DMS53 (cell line): ENCODE measurements at places on chromosomes 5 and 9.

DNA sequence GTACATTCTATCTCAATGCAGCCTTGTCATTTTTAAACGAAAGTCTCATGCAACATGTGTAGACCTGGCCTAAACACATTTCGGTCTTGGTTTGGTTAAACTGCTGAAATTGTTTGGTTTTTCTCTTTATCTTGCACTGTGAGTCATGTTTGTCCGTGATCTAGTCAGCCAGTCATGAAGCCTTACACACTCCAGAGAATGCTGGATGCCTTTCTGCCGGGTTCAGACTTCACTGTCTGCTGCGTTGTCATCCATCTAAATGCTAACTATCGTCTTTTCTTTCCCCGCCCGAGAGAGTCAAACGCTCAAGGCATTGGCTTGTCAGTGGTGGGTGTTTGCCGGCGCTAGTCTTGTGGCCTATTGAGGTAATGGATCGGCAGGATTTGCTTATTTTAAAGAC lies 1194.6 kb upstream of the WWC1 start:
- DNase-seq: no peak

- DNase-seq: no peak
Observed at GRCh38 chr9:78565481-78565880, 268.6 kb downstream of the PSAT1 start.

DNA sequence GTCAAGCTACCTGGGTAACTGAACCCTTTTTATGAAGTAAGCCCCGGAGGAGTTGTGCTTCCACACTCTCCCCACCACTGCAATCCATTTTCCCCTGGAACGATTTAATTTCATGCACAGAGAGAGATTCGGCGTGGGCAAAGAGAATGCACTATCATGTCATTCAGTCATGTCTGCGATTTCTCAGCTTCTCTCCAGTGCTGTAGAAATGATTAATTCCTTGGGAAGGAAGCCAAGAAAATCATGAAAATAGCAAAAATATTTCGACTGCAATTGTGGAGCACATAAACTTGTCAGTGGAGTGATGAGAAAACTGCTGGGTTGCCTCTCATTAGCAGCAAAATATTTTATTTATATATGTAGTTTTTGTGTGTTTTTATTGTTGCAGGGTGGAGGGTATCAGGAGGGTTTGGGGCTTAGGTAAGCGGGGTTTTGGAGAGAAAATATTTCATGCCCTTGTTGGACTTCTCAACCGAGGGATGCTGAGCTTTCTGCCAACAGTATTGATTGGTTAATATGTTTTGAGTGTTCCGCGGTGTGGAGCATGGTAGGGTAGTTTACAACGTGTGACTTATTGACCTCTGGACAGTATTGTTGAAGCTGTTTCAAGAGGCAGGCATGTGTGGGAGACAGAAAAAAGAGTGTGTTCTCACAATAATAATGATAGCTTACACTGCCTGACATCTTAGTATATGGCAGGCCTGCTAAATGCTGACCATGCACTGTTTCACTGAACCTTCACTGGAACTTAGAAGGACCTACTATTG lies 69.3 kb downstream of the SGCD start:
- no peak for DNase-seq

DNA sequence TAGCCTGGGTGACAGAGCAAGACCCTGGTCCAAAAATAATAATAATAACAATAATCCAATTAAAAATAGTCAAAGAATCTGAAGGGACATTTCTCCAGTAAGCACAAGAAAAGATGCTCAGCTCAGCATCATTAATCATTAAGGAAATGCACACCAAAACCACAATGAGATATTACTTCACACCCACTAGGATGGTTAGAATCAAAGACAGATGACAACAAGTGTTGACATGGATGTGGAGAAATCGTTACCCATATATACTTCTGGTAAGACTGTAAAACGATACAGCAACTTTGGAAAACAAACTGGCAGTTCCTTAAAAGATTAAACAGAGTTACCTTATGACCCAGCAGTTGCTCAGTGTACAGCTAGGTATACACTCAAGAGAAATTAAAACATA lies 5.3 kb upstream of the FANCG start:
- DNase-seq: no peak

DNA sequence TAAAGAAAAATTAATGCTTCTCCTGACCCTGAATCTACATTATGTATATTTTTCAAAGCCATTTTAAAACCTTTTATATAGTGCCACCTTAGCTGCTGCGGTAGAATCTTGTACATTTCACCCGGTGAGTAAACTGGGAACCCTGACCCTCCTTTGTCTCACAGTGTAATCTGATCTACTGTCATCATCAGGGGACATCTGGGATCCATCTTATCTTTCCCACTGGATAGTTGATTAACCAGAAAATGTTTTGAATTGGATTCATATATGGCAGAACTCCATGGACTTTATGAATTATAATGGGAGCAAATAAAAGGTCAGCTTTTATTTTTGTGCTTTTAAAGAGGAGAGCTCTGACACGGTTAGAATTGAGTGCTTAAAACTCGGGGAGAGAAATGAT lies 95.0 kb downstream of the ADAMTSL1 start:
- DNase-seq: peak; percentile 79

- DNase-seq: peak; percentile 80
Observed at GRCh38 chr5:152736906-152737305, 331.8 kb upstream of the NMUR2 start.

- no peak for DNase-seq
Observed at GRCh38 chr9:73423891-73424290, 272.2 kb downstream of the ANXA1 start.

DNA sequence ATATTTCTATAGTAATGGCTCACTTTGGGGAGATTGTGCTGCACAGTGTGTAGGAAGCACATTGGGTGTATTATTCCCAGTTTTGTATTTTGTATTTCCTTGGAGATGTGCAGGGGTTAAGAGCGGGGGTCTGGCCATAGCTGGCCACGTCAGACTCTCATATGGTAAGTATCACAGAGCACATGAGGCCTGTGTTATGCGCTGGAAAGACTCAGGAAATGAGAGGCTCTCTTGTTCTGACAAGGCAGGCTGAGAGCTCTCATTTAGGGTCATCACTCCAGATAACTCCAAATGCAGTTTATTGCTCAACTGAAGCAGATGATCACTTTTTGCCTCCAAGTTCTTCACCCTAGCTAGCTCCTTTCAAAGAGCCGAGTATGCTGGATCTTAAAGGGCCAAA lies 205.7 kb downstream of the NTRK2 start:
- DNase-seq: no peak

- peak; percentile 54 for DNase-seq
Observed at GRCh38 chr5:23332650-23333251, 174.7 kb upstream of the PRDM9 start.

- no peak for DNase-seq
Observed at GRCh38 chr5:161803-162110, 29.5 kb upstream of the LRRC14B start.

DNA sequence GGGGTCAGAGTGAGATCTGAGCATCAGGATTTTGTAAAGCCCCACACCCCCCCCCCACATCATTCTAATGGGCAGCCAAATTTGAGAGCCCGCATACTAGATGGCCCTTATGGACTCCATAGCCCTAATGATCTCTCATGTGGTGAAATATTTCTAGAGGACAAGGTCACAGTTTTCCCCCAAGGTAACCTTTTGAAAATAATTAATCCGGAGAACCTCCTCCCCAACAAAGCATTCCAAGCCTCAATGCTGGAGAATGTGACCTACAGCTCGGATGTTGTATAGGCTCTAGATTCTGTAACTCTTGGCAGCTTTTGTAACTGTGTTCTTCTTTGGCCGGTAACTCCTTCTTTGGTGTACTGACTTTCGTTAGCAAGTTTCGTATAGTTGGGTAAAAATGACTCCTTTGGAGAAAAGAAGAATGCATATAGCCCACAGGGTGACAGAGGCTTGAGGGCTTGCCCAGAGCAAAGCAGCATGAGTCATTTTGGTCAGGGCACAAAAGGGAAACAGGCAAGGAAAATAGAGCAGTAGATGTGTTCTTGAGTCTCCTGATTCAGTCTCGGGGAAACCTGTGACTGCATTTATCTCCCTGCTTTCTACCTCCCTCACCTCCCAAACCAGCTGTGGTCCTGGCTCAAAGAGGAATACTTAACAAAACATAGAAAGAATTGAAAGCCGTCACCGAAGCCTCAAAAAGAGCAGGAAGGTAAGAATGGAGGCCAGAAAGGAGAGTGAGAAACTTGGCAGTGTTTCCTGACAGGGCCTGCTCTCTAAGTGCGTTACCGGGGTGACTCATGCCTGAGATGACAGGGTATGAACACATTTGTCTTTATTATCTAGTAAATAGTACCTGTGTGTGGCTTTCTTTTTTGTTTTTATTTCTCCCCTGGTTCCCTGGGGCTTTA lies 6.6 kb upstream of the XPA start:
- peak; percentile 66 for DNase-seq

DNA sequence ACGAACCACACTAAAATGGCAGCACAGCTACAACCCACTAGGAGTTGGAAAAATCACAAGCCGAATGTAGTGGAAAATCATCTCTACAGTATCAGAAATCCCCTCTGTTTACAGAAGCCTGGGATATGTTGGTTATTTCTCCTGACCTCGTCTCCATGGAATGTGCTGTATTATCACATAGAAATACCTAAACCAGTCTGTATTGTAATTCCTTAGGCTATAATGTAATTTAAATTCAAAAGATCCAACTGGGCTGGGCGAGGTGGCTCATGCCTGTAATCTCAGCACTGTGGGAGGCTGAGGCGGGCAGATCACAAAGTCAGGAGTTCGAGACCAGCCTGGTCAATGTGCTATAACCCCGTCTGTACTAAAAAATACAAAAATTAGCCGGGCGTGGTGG lies 244.8 kb upstream of the MPDZ start:
- no peak for DNase-seq

DNA sequence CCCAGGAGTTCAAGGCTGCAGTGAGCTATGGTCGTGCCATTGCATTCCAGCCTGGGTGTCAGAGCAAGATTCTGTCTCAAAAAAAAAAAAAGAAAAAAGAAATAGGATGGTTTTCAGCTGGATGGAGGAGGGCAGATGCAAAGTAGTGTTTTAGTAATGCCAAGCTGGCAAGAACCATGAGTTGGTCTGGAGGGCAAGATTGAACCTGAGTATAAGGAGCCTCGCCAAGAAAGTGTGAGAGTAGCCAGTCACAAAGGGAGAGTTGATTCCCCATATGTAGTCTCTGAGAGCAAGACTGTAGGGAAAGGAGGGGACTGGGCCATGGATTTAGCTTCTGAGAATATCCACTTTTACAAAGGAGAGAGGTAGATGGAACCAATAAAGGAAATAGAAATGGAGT lies 6.9 kb downstream of the TNFAIP8 start:
- no peak for DNase-seq

GRCh38 chr9:113579283-113580040 lies 115.9 kb downstream of the RGS3 start:
- DNase-seq: peak; percentile 17

- DNase-seq: no peak
Observed at GRCh38 chr9:84839541-84839940, 170.0 kb downstream of the NTRK2 start.

GRCh38 chr9:1083325-1083913 lies 33.3 kb downstream of the DMRT2 start:
- peak; percentile 59 for DNase-seq

GRCh38 chr5:174204535-174205313 lies 159.2 kb downstream of the NSG2 start:
- DNase-seq: peak; percentile 95

DNA sequence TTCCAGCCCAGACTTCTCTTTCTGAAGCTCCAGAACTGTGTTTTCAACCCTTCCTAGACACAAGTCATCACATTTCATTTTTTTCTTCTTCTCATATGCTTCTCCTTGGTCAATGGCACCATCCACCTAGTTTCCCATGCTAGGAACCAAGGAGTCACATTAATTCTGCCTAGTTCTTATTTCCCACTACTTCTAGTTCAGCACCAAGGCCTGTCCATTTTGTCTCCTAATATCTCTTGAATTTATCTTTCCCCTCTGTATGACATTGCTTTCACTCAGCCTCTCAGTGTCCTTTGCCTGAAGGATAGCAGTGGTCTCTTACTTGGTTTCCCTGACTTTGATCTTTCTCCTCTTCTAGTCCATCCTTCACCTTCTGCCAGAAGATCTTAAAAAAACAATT lies 38.8 kb downstream of the ARHGEF28 start:
- DNase-seq: no peak

DNA sequence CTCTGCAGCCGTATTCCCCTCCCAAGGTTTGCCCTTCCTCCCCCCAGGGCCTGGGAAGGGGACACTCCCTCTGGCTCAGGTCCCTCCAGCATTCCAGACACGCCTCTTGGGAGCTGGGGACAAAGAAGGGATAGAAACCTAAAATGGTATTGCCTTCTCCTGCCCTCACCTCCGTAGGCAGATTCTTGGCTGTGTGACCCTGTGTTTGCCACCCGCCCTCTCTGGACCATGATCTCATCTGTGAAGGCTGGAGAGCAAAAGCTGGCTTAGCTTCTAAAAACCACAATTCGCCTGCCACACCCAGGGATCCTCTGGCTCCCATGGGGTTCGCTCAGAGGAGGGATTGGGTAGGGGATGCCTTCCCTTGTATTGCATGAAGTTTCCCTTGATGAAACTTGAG lies 7.7 kb downstream of the AQP3 start:
- no peak for DNase-seq

DNA sequence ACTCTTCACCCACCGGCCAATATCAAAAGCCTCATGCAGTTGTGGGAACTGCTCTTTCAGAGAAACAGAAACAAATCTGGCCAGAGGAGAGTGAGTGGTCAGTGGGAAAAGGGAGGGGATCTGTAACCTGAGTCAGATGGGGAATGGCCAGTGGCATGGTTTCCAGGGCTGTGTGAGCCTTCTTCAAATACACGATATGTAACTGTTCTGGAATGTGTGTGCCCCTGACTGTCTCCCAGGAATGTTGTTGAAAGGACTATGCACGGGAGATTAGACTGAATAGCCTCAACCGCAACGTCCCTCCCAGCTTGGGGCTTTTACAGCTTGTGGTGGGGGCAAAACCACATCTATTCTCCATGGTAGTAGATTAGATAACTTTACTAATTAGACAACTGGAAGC lies 60.8 kb downstream of the SH3TC2 start:
- DNase-seq: no peak

- no peak for DNase-seq
Observed at GRCh38 chr5:167381457-167381856, 910.0 kb upstream of the WWC1 start.

- DNase-seq: no peak
Observed at GRCh38 chr9:85536076-85536475, 205.7 kb downstream of the AGTPBP1 start.

GRCh38 chr9:71233646-71234045 lies 112.2 kb upstream of the TRPM3 start:
- DNase-seq: no peak

- DNase-seq: no peak
Observed at GRCh38 chr5:30749971-30750370, 443.5 kb upstream of the CDH6 start.

DNA sequence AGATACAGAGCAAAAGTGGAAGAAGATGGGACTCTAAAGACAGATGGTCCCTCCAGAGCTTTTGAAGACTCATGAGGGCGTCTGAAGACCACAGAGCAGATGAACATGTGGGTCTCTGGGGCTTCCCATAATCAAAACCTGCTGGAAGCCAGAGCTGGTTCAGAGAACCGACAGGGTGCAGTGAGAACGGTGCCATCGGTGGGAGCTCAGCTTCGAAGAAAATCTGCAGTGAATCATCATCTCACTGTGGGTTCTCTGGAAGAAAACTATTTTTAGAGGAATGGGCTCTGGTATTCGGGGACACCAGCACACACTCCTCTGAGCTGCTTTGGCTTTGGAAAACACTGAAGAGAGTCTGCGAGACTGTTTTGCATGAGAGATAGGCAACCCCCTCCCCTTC lies 222.4 kb upstream of the PANK3 start:
- DNase-seq: no peak

GRCh38 chr9:22446950-22447617 lies 460 bp downstream of the DMRTA1 start:
- DNase-seq: peak; percentile 84

- no peak for DNase-seq
Observed at GRCh38 chr9:92483627-92484545, 1.6 kb upstream of the ASPN start.
